Activated CD4-positive, alpha-beta T cell treated with anti-CD3 and anti-CD28 coated beads, Interleukin-2, amount 50 U/mL, for 24 hours (primary cell): ENCODE measurements at places on chromosomes 7 and 10.

DNA sequence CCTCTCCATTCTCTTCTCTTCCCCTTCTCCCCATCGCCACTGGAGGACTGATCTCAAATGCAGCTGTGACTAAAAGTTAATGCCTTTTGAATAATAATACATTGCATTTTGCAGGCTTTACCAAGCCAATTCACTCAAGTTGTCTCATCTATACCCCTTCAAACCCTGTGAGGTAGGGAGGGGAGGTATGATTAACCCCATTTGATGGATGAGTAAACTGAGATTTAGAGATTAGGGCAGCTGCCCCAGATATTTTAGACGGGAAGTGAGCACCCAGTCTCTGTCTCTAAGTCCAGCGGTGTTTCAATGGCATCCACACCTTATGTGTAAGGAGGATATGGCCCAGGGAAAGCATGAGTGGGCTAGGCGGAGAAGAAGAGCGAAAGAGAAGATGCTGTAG lies 1.1 kb downstream of the CPA5 start:
- no peak for DNase-seq

GRCh38 chr7:130430841-130431666 lies 9.8 kb downstream of the CEP41 start:
- DNase-seq, result no peak

- DNase-seq, result no peak
Observed at GRCh38 chr10:133442191-133442966, 11.4 kb upstream of the SCART1 start.

DNA sequence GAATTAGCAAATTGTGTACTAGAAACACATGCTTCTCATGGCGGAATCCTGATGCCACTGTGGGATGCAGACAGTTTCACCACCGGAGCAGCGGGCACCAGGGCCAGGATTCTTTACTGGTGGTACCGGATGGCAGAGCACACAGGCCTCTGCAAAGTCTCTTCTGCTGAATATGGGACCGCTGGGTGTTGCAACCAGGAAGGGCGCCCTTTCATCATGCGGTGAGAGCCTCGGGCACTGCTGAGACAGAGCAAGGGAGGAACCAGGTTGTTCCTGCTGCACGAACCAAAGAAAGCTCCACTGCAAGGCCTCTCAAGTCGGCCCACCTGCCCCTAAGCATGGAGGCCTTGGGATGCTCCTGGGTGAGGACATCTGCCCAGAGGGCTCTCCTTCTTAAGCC lies 57.0 kb upstream of the NMT2 start:
- no peak for DNase-seq

DNA sequence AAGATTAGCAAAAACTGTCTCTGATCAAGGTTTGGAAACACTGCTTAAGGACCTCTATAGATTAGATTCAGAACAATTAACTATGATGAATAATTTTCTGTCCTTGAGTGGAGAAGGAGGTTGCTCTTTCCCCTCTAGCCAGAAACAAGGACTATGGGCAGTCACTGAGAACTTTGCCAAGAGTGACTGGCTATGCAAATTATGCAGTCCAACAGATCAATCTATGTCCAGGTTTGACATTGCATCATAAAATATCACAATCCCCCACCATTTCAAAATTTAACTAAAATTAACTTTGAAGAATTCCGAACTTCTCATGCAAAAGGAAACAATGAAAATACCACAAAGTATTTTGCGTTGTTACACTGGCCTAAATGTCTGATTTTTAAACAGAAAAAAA lies 50.6 kb downstream of the TSPAN12 start:
- no peak for DNase-seq

DNA sequence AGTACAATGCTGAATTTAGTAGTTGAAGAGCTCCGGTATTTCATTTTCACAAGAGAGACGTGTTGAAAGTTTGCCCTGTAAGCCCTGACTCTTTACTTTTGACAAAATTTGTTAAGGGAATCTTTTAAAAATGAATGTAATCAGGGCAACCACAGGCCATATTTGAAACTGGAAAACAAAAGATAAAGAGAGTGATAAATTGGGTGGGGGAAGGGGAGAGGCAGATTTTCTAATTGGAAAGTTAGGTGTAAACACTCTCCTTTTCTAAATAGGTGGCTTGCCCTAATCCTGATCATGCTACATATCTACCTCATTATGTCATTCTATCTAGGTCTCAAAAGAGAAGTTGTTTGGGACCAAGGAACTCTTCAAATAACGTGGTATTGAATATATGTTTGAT lies 90.7 kb downstream of the CABCOCO1 start:
- DNase-seq, result no peak

GRCh38 chr7:4960363-4960762 lies 1.4 kb upstream of the MMD2 start:
- DNase-seq, result no peak

GRCh38 chr7:78161781-78162180 lies 363.2 kb downstream of the PHTF2 start:
- DNase-seq, result no peak

GRCh38 chr7:44580945-44581878 lies 819 bp downstream of the TMED4 start:
- DNase-seq, result no peak

DNA sequence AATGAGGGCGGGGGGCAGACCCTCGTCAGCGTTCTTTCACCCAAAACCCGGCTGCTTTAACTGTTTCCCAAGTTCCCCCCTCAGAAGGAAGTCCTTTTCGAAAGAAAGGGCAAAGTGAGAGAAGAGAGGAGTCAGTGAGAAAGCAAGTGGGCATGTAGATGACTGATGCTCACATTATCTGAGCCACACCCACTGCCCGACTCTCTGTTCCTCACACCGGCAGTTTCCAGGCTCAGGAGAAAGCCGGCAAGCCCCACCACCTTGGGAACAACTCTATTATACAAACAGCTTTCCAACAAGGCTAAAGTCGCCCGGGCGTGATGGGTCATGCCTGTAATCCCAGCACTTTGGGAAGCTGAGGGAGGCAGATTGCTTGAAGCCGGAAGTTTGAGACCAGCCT lies 23.1 kb downstream of the RCC1L start:
- no peak for DNase-seq

- no peak for DNase-seq
Observed at GRCh38 chr10:62177111-62177510, 91.5 kb downstream of the RTKN2 start.

DNA sequence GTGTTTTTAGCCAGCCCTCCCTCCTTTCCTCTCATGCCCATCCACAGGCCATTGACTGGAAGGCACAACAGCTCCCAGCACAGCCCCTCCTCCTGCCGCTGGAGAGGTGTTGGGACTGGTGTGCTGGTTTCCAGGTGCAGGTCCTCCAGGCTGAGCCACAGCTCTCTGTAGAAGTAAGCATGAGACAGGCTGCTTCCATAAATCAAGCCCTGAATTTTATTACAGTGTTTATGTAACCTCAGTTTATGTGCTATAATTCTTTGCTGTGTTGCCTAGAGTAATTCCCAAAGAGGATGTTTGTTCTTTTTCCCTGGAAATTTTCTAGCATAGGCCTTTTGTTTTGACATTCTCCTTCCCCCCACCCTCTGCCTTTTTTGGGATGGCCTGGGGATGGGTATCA lies 445.8 kb downstream of the AUTS2 start:
- no peak for DNase-seq

GRCh38 chr7:23332193-23332592 lies 33.1 kb downstream of the MALSU1 start:
- no peak for DNase-seq

- DNase-seq, result no peak
Observed at GRCh38 chr10:48390933-48391845, 84.7 kb downstream of the MAPK8 start.

GRCh38 chr7:33650828-33651227 lies 254.5 kb upstream of the BMPER start:
- DNase-seq, result no peak

GRCh38 chr7:133602291-133602690 lies 349.4 kb downstream of the EXOC4 start:
- DNase-seq, result no peak

DNA sequence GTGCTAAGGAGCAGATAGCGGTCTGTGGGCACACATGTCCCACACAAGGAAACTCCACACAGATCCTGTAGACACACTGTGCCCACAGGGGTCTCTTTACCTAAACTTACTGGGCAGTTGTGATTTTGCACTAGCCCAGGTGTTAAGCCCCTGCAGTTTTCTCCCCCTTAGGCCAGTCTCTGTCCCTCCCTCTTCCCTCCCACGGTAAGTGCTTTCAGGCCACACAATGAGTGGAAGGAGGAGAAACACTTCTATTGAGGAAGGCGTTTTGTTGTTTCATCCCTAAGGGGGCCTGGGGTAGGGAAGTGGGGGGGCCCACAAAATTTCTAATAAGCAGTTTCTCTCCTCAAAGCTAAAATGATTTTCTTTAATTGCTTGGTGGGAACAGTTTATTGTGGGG lies 51.4 kb downstream of the FBXW4 start:
- DNase-seq, result no peak

GRCh38 chr10:128497660-128498377 lies 371.6 kb upstream of the MKI67 start:
- no peak for DNase-seq

GRCh38 chr7:15123901-15124300 lies 221.3 kb upstream of the DGKB start:
- DNase-seq, result no peak

- DNase-seq, result no peak
Observed at GRCh38 chr10:105967256-105967655, 1197.2 kb downstream of the SORCS1 start.

DNA sequence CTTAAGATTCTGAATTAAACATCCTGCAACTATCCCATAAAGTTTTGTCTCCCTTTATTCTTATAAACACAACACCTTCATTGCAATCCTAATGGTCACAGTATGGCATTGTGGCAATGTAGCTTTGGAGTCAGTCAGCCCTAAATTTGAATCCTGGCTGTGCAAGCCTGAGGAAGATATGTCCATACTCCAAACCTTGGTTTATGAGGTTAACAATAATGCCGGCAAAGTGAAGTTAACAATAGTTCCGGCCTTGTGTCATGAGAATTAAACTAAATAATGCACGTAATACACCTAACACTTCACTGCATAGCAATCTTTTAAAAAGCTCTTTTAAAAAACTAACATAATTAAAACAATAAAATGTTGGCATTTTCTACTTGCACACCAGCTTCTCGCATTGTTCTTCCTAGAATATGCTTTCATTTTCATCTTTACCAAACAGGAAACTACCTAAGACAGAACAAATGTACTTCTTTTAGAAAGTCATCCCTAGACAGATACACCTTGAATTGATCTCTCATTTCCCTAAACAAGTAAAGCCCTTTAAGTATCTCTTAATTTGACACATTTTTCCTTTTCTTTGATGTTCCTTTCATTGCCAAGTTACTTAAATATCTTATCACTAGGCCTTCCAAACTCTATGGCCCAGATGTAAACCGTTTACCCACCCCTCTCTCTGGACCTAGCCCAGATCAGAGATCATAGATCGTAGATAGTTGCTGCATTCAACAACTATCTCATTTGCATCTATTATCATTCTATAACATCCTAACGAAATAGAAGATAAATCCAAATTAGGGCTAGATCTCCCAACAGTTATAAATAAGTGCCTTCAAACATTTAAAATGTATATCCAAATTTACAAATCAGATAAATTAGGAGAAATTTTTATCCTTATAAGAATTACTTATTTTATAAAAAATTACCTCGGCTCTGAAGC lies 66.7 kb downstream of the CREB3L2 start:
- DNase-seq, result no peak

DNA sequence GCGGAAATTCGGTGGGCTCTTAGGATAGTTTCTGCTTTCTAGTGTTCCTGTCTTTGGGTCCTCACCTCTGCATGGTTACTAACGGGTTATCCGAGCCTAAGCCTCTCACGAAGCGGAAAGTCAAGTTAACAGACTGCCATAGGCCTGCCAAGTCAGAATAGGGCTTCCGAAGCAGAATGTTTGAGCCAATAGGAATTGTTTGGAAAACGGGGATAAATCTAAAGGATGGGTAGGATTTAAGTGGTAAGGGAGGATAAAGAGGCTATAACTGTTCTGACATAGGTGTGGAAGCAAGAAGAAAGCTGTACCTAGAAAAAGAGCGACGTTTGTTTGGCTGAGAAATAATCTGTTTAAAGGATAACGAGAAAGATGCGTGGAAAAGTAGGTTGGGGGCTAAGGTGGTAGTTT lies 851 bp downstream of the TMEM254 start:
- no peak for DNase-seq

- DNase-seq, result no peak
Observed at GRCh38 chr10:85642082-85642420, 724.5 kb downstream of the GRID1 start.

GRCh38 chr7:28349637-28350036 lies 62.7 kb upstream of the CREB5 start:
- DNase-seq, result no peak

- DNase-seq, result no peak
Observed at GRCh38 chr7:133433165-133433812, 180.4 kb downstream of the EXOC4 start.

DNA sequence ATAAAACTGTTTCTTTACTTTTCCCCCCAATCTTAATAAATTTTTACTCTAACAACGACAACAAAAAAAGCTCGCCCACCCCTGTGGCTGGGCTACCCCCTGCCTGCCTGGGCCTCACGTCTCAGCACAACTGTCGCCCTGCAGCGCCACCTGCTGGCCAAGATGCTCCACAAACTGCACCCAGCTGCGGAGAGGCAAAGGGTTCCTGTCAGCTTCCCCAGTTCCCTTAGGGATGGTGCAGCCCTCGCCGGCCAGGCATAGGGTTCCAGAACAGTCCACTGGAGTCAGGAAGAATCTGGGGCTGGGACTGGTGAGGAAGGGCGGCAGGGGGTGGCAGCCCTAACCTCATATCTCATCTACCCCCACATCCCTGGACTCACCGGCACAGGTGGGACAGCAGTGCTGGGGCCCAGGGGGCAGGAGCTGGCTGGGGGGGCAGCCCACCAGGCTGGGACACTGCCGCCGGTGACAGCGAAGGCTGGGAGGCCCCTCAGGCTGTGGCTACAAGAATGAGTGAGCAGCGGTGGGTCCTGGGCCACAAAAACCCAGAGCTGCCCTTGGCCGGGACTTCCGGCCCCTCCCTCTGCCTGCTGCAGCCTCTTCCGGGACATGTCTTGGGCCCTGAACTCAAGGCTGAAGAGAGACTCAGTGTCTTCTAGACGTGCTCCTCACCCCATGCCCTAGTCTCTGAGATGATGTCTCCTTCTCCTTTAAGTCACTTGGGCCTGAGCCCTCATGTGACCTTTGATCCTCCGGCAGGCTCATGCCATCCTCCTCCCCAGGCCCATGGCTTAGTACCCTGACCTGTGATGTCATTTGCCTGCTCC lies 21.2 kb downstream of the ATP6V1F start:
- peak; percentile 80 for DNase-seq

- DNase-seq, result no peak
Observed at GRCh38 chr10:116094356-116094755, 178.7 kb downstream of the GFRA1 start.

GRCh38 chr10:132445516-132446194 lies 48.7 kb downstream of the PWWP2B start:
- no peak for DNase-seq

DNA sequence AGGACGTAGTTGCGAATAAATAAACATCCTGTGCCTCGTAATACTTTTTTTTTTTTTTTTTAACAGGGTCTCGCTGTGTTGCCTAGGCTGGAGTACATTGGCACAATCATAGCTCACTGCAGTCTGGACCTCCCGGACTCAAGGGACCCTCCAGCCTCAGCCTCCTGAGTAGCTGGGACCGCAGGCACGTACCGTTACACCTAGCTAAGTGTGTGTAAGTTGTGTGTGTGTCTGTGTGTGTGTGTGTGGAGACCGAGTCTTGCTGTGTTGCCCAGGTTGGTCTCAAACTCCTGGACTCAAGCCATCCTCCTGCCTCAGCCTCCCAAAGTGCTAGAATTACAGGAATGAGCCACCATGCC lies 573 bp upstream of the PON2 start:
- DNase-seq, result no peak

- DNase-seq, result no peak
Observed at GRCh38 chr7:16753932-16754855, 639 bp downstream of the TSPAN13 start.

- DNase-seq, result no peak
Observed at GRCh38 chr10:43389867-43390266, 18.4 kb downstream of the FXYD4 start.
